Stimulated activated CD8-positive, alpha-beta memory T cell treated with anti-CD3 and anti-CD28 coated beads, Interleukin-7, amount 100 ng/mL, for 1 hour (primary cell): ENCODE measurements at places on chromosomes 11 and 22.

DNA sequence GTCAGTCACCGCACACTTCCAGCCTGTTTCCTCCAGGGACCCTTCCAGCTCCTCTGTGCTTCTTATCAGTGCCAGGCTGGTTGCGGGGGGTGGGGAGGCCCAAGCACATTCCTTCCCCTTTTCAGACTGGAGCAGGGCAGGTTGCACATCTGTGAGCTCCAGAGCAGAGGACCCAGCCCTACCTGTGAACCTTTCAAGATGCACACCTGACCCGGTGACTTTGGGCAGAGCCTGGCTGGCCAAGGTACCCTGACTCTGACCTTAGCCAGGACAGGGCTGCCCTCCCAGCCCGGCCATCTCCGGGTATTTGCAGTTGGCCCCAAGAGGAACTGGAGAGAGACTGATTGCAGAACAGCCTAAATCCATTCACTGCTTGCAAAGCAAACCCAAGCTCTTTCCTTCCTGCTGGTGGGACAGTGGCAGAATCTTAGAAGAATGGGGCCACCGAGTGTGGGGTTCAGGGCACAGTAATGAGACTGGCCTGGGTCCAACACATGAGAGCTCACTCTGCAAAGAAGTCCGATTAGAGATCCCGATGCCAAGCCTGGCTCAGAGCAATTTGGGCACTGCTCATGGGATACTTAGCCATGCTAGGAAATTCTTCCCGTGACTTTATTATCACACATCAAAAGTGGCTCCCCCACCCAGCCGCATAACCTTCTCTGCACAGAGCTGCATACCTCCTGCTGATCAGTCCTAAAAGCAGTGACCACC is 64.7 kb upstream of the CCND1 start:
- DNase-seq: no peak

DNA sequence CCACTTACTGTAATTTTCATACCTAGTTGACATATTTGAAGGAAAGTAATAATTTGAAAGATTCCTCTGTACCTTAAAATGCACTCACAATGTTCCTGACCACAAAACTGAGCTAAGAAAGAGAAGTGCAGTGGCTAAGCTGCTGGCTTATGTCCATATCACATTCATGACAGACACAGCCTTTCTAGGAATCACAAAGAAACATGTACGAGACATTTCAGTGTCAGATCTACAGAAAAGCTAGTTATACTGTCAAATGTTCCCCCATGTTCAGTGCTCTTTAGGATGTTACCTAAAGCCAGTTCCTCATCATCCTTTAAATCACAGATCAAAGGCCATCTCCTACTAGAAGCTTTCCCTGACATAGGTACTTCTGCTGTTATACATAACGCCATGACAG is 142.2 kb upstream of the C11orf58 start:
- DNase-seq: no peak

GRCh38 chr11:32068134-32068870 is 22.6 kb upstream of the RCN1 start:
- no peak for DNase-seq

- no peak for DNase-seq
These were observed 504.2 kb upstream of the ARHGAP42 start for GRCh38 chr11:100182927-100183326.

GRCh38 chr11:48040830-48041444 is 60.6 kb downstream of the PTPRJ start:
- no peak for DNase-seq

- no peak for DNase-seq
These were observed 551.8 kb downstream of the NTM start for GRCh38 chr11:131922220-131922619.

DNA sequence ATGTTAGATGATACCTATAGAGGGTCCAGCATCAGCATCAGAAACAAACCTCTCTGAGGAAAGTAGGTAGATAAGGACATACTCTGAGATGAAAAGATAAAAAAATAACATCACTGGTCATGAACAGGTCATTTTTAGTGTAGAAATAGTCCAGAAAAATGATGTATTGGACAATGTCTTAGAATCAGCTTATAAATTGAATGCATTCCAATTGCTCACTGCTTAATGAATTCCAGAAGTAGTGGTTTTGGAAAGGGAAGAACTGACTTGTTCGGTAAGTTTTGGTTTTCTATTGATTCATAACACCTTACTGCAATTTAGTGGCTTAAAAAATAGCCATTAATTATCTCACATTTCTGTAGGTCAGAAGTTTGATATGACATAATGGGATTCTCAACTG is 929.5 kb upstream of the CCDC90B start:
- DNase-seq: no peak

DNA sequence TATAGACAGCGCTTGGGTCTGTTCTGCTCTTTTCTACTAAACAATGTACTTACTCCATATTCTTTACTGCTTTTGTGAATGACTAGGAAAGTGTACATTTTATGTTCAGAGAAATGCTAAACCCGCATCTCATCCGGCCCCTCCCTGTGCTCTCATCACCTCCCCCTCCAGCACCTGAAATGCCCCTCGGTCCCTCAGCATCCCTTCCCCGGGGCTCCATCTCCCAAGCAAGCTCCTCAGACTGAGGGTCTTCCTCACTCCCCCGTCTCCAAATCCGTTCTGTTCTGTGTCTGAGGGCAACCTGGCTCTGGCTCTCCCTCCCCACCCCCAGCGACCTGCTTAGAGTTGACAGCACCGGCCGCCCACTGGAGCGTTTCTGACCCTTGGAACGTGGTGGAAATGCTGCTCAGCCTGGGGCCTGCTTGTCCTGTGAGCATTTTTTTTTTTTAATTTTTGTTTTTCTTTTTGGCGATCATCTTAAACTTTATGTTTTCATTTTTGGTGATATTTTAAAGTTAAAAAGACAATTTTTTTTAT is 1.4 kb downstream of the SELENOO start:
- no peak for DNase-seq

DNA sequence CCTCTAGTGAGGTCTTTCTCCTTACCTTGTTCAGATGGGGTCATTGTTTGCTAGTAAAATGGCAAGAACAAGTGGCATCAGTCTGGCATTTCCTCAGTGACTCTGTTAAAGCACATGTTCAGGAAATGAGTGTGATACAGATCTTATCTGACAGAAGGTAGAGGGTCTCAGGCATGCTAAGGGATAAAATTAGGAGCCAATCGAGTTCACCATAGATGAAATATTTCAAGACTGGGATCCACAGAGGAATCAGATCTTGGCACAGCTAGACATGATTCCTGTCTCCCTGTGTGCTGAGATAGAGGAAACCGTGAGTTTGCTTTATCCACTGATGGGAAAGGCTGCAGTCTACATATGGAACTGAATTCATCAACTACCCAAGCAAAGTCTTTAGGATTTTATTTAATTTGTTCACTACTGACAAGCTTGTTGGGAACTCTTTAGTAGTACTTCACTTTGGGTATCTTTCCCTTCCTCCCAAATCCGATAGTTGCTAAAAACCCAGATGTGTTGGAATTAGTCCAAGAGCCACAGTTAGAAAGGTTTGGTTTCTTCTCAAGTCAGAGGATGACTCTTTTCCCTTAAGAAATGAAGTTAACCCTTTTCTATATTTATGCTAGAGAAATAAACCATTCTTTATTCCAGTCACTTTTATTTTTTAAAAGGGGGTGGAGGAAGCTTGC is 18.4 kb downstream of the FAM118B start:
- DNase-seq: no peak

GRCh38 chr11:2116680-2117079 is 22.5 kb downstream of the IGF2 start:
- no peak for DNase-seq

DNA sequence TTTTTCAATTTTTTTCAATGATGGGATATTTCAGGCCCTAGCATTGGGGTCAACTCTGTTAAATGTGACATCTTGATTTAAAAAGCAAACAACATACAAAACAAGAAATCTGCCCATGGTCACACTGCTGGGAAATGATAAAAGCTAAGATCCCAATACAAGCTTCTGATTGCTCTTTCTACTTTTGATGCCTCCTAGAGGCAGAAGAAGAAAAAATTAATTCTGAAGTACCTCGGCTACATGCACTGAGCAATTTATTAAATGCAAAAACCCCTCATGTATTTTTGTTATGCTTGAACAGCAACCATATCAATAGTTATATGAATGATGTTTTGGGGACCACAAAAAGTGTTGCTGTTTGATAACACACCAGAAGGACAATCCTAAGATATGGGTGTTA is 342.1 kb upstream of the NARS2 start:
- no peak for DNase-seq

DNA sequence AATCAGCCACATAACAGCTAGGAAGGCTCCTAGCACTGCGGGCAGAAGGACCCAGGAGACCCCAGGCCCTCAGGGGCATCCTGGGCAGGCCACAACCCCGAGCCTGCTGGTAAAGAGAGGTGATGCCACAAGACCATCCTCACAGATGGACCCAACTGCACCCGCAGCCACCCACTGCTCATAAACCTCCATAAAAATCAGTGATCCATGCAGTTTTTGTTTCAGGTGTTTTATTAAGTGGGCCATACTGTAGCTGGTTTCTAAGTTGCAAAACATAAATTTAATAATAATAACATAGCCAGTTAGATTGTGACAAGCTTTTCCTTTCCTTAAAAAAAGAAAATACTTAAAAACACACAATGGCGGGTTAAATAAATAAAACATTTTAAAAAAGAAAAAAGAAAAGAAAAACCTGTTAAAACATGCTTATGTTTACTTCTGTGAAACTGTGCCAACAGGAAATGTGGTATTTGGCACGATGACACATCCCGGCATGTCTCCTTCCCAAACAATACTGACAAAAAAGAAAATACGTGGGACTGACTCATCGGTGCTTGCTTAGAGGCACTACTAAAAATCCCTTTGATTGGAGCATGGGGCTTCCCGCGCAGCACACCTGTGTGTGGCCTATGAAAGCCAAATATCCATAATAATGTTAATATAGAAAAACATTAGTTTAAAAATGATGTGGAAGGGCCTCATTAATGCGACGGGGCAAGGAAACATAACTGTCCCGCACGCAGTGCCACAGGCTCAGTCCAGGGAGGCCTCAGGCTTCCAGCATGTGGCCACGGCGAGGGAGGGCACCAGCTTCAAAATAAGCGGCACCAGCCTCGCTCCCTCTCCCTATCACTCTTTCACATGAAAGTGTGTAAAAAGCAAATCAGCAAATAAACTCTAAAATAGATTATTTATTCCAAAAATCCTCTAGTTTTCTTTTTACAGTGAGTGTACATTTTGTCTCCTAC is 47.5 kb upstream of the SCUBE2 start:
- DNase-seq: no peak

DNA sequence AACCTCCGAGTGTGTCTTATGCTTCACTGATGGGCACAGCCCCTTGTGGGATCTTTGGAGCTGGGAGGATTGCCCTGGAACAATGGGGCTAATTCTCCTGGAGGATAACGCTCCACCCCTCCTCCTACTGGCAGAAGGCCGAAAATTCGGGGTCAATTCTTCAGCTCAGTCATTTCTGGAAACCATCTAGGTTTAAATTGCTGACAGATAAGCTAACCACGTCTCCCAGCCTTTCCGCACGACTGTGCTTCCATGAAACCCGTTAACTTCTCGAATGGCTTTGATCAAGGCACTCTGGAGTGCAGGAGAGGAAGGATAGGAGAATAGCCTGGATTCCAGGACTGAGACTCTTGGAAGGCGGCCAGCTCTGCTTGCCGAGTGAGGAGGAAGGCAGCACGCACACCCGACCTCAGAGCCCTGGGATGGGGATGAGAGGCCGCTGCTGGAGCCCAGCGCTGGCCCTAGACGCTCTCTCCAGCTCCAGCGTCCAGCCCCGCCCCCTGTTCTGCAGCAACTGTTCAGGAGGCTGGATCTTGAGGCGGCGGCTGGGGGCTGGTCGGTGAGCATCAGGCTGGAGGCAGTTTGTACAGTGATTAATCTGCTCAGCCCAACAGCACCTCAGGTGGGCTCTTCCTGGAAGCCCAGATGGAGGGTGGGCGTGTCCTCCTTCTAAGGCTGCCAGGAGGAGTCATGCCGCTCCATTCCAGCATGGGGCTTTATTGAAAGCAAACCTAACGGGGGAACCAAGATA is 176.7 kb upstream of the NCAM1 start:
- DNase-seq: no peak

- no peak for DNase-seq
These were observed 935 bp upstream of the RCOR2 start for GRCh38 chr11:63917692-63918506.

DNA sequence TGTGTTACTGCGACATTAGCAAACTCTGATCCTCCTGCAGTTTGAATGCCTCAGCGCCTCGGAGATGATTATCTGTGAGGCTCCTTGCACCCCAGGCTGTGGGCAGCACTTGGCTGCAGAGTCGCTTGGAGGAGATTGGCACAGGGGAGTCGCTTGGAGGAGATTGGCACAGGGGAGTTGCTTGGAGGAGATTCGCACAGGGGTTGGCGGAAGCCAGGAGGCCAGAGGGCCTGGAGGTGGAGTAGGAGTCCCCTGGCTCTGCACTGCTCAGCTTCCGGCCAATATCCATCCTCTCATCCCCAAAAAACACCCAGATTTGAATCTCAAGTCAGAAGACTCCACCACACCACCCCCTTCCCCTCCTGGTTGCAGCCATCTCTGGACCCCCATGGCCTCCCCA is 192.6 kb upstream of the NECTIN1 start:
- DNase-seq: no peak

DNA sequence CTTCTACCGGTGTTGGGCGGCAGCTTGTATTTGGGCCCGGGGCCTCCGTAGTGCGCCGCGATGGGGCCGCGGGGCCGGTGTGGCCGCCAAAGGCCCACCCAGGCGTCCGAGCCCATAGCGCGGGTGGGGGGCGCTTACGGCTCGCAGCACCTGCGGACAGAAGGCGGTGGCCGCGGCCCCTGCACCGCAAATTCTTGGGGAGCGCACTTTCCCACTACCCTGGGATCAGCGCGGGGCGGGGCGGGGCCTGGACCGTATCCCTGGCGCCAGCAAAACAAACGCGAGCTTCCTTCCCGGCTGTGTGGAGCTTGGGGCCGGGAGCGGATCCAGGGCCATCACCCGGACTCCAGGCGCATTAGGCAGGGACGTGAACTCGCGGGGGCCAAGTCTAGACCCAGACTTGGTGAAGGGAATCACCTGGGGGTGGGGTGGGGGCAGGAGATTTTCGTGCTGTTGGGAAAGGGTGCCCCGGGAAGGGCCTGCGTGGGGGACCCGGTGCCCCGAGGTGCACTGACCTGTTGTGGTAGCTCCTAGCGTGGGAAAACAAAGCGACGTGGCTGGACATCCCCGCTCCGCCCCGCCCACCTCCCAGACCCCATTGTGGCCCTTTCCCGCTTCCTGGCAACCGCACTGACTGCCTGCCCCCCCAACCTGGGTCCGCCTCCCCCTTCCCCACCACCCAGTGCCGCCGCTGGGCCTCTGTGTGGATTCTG is 2.3 kb upstream of the TYMP start:
- DNase-seq: no peak

GRCh38 chr22:37425800-37426705 is 1.2 kb downstream of the ELFN2 start:
- DNase-seq: no peak

GRCh38 chr11:66708701-66709100 is 20.3 kb downstream of the SPTBN2 start:
- no peak for DNase-seq
